ENCODE measurements at places on chromosomes 2 and 18. TPM values are rescaled to one million over a fixed set of nuclear protein-coding genes. Genes with fewer than 3 reads are reported as not detected.

Gene SLC19A3
- 2.3 TPM for total RNA-seq

Gene SIX2
- not detected for total RNA-seq

Gene HOXD4
- total RNA-seq: not detected

Gene RAPGEF4
- 1.4 TPM for total RNA-seq

Gene SRD5A2
- total RNA-seq: not detected

Gene ELOA2
- total RNA-seq: not detected

Gene HOXD12
- not detected for total RNA-seq

GRCh38 chr2:231396058-231396821, 730 bp downstream of the B3GNT7 start:
- no peaks in the 10 kb centered on the region for H3K4me1 ChIP-seq
- DNase-seq: no peak
- no peak overlapping the region for H3K27ac ChIP-seq
- peaks cover 12% of the 10 kb centered on the region for H3K36me3 ChIP-seq

GRCh38 chr18:45666006-45666405, 50.7 kb downstream of the SLC14A2 start:
- no peak for DNase-seq
- H3K4me1 ChIP-seq: peaks cover 11% of the 10 kb centered on the region
- H3K27ac ChIP-seq: no peak overlapping the region
- H3K36me3 ChIP-seq: no peaks in the 10 kb centered on the region
- H3K27me3 ChIP-seq: no peaks in the 10 kb centered on the region

- H3K36me3 ChIP-seq: no peaks in the 10 kb centered on the region
- H3K27ac ChIP-seq: no peak overlapping the region
- DNase-seq: no peak
These were observed 68.6 kb downstream of the TNP1 start for GRCh38 chr2:216791303-216791702.

DNA sequence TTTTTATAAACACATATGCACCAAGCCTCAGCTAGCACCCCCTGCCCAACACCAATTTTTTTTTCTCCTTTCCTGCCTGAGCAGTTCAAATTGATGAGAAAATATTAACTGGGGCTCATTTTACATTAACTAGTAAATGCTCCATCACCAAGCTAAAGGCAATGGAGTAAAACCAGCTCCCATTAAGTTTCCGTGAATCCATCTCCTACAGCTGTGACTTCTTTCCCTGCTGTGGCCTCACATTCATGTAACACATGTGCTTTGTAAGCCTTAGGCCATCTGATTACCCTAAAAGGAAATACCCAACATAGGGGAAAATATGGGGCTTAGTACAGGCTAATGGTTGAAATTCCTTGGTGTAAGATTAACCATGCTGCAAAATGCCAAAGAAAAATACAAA, 60.8 kb downstream of the DNER start:
- no peak overlapping the region for H3K27ac ChIP-seq
- no peak for DNase-seq
- H3K36me3 ChIP-seq: no peaks in the 10 kb centered on the region
- H3K4me1 ChIP-seq: peaks cover 8% of the 10 kb centered on the region
- H3K27me3 ChIP-seq: no peaks in the 10 kb centered on the region
- H3K4me3 ChIP-seq: no peak overlapping the region

DNA sequence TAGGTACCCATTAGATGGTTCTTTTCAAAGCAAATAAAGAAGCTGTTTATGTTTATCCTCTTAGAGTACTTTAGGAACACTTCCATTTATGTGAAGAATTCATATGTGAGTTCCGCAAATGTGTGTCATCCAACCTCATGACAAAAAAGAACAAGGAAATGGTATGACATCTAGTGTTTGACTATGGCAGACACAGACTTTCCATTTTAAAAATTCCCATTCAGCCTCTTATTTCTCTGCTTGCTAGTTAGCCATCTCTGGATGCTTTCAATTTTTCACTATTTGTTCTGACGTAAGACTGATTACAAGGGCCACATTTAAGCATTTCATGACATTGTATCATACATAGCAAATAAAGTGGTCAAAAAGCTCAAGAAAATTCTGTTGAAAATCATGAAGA, 103.0 kb downstream of the ZAP70 start:
- H3K36me3 ChIP-seq: no peaks in the 10 kb centered on the region
- DNase-seq: no peak
- no peak overlapping the region for H3K27ac ChIP-seq
- no peaks in the 10 kb centered on the region for H3K4me1 ChIP-seq
- H3K27me3 ChIP-seq: no peaks in the 10 kb centered on the region
- no peak overlapping the region for H3K4me3 ChIP-seq

- H3K4me1 ChIP-seq: 0 out of 2 replicates have a peak, but pooled peaks cover 2% of the 10 kb centered on the region
- peak overlapping the region; percentile 80 for H3K4me3 ChIP-seq
- no peaks in the 10 kb centered on the region for H3K36me3 ChIP-seq
- H3K27ac ChIP-seq: no peak overlapping the region
- peak; percentile 55 for DNase-seq
These were observed 1.6 kb upstream of the DNER start for GRCh38 chr2:229715895-229716507.

- H3K4me1 ChIP-seq: no peaks in the 10 kb centered on the region
- no peak for DNase-seq
- no peak overlapping the region for H3K27ac ChIP-seq
- H3K36me3 ChIP-seq: no peaks in the 10 kb centered on the region
These were observed 65.8 kb downstream of the ETAA1 start for GRCh38 chr2:67462738-67463496.

DNA sequence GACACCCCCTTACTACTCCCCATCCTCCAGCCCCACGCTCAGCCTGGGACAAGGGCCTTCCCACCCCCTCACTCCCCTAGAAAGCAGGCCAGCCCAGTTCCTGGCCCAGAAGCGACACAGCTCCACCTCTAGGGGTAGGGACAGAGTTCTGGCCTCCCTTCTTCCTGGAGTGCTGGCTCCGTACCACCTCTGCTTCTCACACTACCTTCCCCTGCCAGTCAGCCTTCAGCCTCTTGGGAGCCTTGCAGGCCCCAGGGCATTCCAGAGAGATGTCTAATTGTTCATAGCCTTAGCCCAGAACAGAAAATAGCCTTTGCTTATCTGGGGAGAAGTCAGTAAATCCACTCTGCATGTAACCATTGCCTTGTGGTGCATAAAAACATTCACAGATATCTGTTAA, 13.1 kb upstream of the CATIP start:
- no peak overlapping the region for H3K4me3 ChIP-seq
- H3K27ac ChIP-seq: no peak overlapping the region
- H3K27me3 ChIP-seq: no peaks in the 10 kb centered on the region

DNA sequence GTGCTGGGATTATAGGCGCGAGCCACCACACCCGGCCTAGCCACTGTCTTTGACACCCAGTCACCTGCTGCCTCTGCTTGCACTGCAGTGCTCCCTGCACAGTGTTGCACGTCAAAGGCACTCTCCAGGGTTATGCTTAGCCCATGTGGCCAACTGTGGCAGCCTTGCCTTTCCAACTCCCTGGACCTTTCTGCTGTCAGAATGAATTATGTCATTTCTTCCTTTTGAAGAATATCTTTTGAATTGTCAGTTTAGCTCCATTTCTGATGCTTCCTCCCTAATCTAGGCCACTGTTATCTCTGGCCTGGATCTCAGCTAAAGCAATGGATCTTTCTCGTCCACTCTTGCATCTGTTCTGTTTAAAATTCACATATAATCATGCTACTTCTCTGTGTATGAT, 29.3 kb upstream of the LRRTM1 start:
- H3K27ac ChIP-seq: no peak overlapping the region
- DNase-seq: no peak
- no peaks in the 10 kb centered on the region for H3K27me3 ChIP-seq
- H3K36me3 ChIP-seq: no peaks in the 10 kb centered on the region

GRCh38 chr2:32384529-32384928, 27.7 kb downstream of the BIRC6 start:
- peaks cover 12% of the 10 kb centered on the region for H3K36me3 ChIP-seq
- H3K27ac ChIP-seq: no peak overlapping the region
- H3K4me1 ChIP-seq: no peaks in the 10 kb centered on the region
- no peak for DNase-seq

DNA sequence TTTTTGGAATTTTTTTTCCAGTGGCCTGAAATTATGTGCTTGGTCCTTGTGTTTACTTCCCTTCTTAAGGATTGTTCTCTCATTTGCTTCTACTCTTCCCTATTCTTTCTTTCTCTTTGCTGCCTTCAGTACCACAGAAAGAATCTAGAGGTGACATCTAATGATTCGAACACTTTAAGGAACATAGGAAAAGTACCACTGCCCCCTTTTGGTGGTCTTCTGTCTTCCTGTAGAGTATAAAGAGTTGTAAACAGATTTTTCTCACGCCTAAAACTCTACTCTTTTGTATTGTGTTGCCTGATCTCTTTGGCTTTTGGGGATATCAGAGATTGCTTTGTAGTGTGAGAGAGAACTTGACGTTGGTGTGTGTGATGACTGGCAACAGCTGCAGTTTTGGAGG, 7.0 kb upstream of the SCTR start:
- peaks cover 12% of the 10 kb centered on the region for H3K36me3 ChIP-seq
- H3K4me1 ChIP-seq: no peaks in the 10 kb centered on the region
- no peak for DNase-seq
- H3K27ac ChIP-seq: no peak overlapping the region
- H3K27me3 ChIP-seq: no peaks in the 10 kb centered on the region

GRCh38 chr2:69074918-69075317, 61.9 kb downstream of the ANTXR1 start:
- peaks cover 9% of the 10 kb centered on the region for H3K36me3 ChIP-seq
- H3K4me1 ChIP-seq: peaks cover 3% of the 10 kb centered on the region
- no peak for DNase-seq
- no peak overlapping the region for H3K27ac ChIP-seq

DNA sequence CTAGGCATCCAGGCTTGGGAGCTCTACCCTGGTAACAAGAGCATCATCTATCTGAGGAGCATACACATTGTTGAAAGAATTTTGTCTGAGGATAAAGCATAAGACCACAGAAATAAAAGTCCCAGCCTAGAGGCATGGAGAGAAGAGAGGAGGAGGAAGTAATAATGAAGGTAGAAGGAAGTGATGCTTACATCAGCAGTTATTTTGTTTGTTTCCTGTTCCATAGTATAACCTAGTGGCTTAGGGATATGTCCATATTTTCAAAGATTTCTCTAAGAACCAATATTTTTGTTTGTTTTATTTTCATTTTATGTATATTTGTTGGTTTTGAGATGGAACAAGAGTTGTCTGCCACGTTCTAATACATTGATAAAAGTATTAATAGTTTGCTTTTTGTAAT, 407.4 kb upstream of the SETBP1 start:
- H3K4me1 ChIP-seq: no peaks in the 10 kb centered on the region
- H3K27me3 ChIP-seq: no peaks in the 10 kb centered on the region
- no peak for DNase-seq

GRCh38 chr2:62181843-62182242, 14.1 kb upstream of the B3GNT2 start:
- H3K27me3 ChIP-seq: no peaks in the 10 kb centered on the region
- no peaks in the 10 kb centered on the region for H3K36me3 ChIP-seq
- DNase-seq: no peak
- no peak overlapping the region for H3K27ac ChIP-seq
- H3K4me3 ChIP-seq: no peak overlapping the region
- no peaks in the 10 kb centered on the region for H3K4me1 ChIP-seq

- H3K27me3 ChIP-seq: no peaks in the 10 kb centered on the region
- H3K4me1 ChIP-seq: no peaks in the 10 kb centered on the region
- H3K36me3 ChIP-seq: peaks cover 5% of the 10 kb centered on the region
- no peak overlapping the region for H3K4me3 ChIP-seq
- DNase-seq: peak; percentile 62
- H3K27ac ChIP-seq: no peak overlapping the region
These were observed 12.6 kb downstream of the DTYMK start for GRCh38 chr2:241673797-241674725.

DNA sequence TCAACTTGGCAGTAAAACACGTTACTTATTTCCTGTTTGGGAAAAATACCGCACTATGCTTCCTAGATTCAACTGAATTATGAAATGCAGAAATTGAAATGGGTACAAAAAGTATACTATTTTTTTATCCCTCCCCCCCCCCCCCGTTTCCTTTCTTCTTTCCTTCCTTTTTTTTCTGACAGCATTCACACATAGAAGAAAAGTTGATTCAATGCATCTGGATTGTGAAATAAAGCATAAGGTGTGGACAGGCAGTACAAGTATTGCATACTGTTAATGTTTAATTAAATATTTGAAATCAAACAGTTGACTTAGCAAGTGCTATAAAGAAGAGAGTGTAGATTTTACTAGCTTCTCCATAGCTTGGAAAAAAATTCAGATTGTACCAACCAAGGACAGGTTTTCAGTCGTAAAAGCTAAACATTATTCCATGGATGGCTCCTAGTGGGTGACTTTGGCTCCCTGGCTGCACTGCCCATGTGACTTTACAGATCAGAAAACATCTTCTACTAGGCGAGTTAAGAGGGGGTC, 21.6 kb upstream of the AGFG1 start:
- no peak overlapping the region for H3K27ac ChIP-seq
- no peaks in the 10 kb centered on the region for H3K27me3 ChIP-seq
- no peak overlapping the region for H3K4me3 ChIP-seq
- DNase-seq: no peak
- no peaks in the 10 kb centered on the region for H3K36me3 ChIP-seq

- no peak for DNase-seq
- no peak overlapping the region for H3K27ac ChIP-seq
- H3K27me3 ChIP-seq: no peaks in the 10 kb centered on the region
- no peaks in the 10 kb centered on the region for H3K4me1 ChIP-seq
These were observed 45.5 kb downstream of the RNF152 start for GRCh38 chr18:61847164-61847791.

- no peaks in the 10 kb centered on the region for H3K36me3 ChIP-seq
- H3K27ac ChIP-seq: no peak overlapping the region
- no peak for DNase-seq
- peak overlapping the region; percentile 98 for H3K4me3 ChIP-seq
These were observed 230.7 kb downstream of the HAUS1 start for GRCh38 chr18:46334868-46335281.
